Activated CD4-positive, alpha-beta T cell treated with anti-CD3 and anti-CD28 coated beads, Interleukin-2, amount 50 U/mL, for 1 hour (primary cell): ENCODE measurements at places on chromosomes 2 and 18.

GRCh38 chr2:163132850-163133249, 294.3 kb upstream of the KCNH7 start:
- DNase-seq = no peak

DNA sequence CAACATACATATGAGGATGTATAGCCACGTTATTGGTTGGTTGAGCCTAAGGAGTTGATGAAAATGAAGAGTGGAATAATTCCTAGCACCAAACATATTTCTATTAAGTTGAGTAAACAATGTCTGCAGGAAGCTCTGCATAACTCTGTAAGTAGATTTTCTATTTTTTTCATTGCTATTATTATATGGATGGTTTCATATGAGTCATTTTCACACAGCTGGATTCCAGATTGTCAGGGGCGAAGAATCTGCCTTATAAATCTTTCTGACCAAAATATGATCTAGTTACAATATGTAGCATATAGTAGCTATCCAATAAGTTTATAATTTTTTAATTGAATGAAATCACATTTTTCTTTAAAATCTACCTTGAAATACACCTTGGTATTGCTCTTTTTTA, 468.0 kb upstream of the PKDCC start:
- no peak for DNase-seq

DNA sequence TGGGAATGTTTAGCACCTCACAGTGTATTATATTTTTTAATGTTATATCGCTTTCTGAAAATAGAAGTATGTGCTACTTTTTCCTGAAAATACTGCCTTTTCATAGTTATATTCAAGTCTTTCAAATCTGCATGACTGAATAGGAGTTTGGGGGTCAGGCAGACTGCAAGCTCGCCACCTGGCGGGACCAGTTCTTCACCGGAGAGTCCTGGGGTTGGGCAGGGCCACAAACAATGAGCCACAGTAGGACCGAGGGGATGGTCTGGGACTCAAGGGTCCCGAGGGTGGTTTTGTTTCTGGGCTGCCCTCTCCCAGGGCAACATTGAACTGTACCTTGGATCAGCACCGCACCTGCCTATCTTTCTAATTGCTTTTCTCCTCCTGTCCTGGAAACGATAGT, 70.6 kb downstream of the VWA3B start:
- DNase-seq = no peak

DNA sequence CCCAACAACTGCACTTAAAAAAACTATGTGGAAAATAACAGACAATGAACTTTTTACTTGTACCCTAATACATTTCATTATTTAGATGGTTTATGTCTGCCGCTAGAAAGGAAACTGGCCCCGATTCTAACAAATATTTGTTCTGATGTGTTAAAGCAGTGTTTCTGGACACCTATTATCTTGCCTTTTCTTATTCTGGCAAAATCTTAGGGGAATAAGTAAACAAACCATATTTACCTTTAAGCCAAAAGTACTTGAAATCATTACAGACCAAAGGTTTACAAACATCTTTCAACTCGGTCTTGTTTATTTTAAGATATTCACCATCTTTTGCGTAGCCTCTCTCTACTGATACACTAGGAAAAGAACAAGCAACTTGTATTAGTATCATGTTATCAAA, 11.8 kb upstream of the DLX1 start:
- no peak for DNase-seq

GRCh38 chr2:131673400-131674173, 145.9 kb downstream of the CCDC74A start:
- peak; percentile 57 for DNase-seq

DNA sequence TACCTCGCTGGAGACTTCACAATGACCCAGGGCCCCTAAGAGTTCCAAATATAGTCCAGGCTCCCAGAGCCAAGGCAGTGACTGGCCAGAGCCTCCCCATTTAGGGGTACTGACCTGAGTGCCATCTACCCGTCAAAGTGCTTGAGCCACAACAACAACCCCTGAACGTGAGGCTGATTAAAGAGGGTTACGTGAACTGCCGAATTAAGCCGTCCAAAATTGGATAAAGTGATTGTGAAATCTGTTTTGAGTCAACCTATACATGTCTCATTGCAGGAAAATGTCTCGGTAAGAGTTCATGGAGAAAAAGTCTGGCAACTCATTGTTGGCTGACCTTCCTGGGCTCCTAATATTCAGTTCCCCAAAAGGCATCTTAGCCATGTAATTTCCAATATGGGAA, 116.3 kb downstream of the TTC32 start:
- no peak for DNase-seq

DNA sequence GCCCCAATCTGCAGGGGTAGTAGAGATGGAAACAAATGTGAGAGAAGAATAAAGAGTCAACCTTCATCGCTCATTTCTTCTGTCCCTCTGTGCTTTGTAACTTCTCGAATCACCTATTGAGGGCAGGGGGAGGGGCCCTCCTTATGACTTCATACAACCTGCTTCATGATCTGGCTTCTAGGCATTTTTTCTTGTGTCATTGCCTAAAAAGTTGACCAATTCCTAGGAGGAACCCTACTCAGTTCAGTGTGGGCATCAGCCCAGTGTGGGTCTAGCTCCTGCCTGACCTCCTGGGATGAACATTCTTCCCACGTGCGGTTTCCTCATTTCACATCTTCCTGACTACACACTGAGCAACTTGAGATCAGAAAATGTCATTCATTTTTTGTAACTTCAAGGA, 46.3 kb upstream of the CREB1 start:
- DNase-seq = no peak

DNA sequence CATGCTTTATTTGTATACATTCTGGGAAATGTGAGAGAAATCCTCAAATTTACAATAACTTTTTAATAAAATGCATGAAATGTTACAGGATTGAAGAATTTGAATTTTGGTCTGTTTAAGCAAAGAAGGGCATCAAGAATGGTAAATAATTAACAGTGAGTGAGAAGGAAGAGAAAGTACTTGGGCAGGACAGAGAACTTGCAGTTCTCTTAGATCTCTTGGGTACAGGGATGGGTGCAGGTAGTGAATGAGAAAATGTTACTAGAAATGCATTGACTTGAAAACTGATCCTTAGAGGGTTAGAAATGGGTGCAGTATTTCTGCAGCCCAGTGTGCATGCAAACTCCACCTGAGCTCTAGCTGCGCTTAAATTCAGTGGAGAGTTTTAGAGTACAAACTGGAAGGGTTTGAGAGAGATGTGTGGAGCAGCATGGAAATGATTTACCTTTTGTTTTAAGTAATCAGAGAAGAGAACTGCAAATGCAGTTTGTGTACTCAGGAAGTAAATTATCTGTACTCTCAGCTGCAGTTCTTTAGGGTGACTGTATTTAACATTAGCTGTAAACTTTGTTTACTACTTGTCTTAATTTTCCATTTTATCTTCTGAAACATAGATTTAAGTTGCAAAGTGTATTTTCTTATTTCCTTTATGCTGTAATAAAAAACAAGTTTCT, 51.0 kb upstream of the RAB27B start:
- DNase-seq = no peak

- no peak for DNase-seq
Measured at GRCh38 chr18:73908323-73908722, 239.3 kb downstream of the FBXO15 start.

- DNase-seq = no peak
Measured at GRCh38 chr2:10439185-10439879, 8.8 kb downstream of the ODC1 start.

DNA sequence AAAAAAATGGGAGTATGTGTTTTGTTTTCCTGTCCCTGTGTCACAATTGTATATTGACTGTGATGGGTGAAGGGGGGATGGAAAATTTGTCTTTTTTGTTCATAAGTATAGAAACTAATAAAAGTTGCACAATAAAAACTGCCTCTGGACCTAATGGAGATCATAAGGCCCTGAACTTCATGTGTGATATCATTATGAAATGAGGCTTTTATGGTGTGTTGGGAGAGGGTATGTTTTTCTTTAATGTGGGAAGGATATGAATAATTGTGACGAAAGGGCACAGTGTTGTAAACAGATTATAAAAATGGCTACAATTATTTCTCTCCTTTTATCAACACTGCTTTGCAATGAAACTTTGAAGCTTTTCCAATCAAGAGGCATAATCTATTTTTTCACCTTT, 1889.3 kb upstream of the CELF4 start:
- DNase-seq = no peak

- DNase-seq = no peak
Measured at GRCh38 chr2:42331569-42332284, 29.3 kb downstream of the COX7A2L start.

GRCh38 chr2:184577056-184577455, 21.3 kb upstream of the ZNF804A start:
- DNase-seq = no peak

GRCh38 chr2:172806493-172806892, 70.8 kb downstream of the RAPGEF4 start:
- no peak for DNase-seq

- DNase-seq = no peak
Measured at GRCh38 chr2:226795281-226796011, 4.2 kb downstream of the IRS1 start.

DNA sequence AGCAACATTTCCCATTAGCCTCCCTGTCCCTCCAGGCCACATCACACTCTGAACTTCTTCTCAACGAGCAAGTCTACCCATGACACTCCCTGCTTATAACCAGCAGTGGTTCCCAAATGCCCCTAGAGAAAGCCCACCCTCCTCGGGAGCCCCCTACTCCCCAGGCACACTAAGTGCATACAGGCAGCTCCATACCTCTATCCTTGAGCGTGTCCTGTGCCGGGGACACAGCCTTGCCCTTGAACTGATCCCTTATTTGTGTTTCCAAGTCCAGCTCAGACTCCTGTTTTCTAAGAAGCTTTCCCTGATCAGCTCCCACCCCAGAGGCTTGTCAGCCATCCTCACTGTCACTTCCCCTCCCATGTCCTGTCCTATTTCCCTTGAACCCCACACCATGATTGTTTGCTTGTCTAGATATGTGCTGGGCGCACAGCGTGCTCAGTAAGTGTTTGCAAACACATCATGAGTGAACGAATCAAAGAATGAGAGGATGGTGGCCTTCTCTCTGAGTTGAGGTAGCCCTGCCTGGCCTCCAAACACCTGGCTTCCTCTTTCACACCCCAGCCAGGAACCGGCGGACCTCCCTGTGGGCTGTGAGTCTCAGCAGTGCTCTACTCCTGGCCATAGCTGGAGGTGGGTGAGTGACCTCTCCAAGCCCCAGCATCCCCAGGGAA, 2.1 kb downstream of the TEX51 start:
- no peak for DNase-seq

GRCh38 chr18:48656582-48656981, 117.8 kb downstream of the CTIF start:
- DNase-seq = no peak

DNA sequence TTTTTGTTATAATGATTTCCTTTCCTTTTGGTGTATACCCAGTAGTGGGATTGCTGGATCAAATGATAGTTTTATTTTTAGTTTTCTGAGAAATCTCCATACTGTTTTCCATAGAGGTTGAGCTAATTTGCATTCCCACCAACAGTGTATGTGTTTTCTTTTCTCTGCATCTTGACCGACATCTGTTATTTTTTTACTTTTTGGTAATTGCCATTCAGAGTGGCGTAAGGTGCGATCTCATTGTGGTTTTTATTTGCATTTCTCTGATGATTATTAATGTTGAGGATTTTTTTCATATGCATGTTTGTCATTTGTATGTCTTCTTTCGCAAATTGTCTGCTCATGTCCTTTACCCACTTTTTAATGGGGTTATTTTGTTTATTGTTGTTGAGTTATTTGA, 58.1 kb downstream of the ARHGAP25 start:
- no peak for DNase-seq

DNA sequence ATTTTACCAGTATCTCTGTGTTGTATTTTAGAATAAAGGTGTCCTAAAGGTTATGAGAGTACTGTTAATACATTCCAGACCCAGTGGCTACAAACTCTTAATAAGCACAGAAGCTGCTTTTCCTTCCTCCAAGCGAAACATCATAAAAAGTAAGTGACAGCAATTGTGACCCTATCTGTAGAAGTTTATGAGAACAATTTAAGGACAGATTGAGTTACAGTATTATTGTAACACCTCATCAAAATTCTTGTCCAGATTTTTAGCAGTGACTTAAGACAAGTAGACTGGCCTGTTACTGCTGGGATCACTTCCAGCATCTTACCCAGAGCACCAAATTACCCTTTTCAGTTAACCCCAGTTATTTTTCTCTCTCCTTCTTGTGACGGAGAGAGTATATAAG, 154.6 kb downstream of the ERBB4 start:
- no peak for DNase-seq

GRCh38 chr18:78180741-78181140, 798.9 kb upstream of the SALL3 start:
- no peak for DNase-seq
